Activated CD4-positive, alpha-beta memory T cell treated with anti-CD3 and anti-CD28 coated beads, Interleukin-2, amount 10 ng/mL, durations not matched to agents 7 days and 5 days (primary cell): ENCODE measurements at places on chromosomes 13 and 19. TPM values are rescaled to one million over a fixed set of nuclear protein-coding genes. Genes with fewer than 3 reads are reported as not detected.

GRCh38 chr19:29875931-29876330 lies 64.1 kb downstream of the CCNE1 start:
- no peak overlapping the region for H3K4me3 ChIP-seq
- H3K27me3 ChIP-seq: peaks cover 33% of the 10 kb centered on the region
- no peak for DNase-seq
- peaks cover 18% of the 10 kb centered on the region for H3K4me1 ChIP-seq
- no peak overlapping the region for H3K27ac ChIP-seq

DNA sequence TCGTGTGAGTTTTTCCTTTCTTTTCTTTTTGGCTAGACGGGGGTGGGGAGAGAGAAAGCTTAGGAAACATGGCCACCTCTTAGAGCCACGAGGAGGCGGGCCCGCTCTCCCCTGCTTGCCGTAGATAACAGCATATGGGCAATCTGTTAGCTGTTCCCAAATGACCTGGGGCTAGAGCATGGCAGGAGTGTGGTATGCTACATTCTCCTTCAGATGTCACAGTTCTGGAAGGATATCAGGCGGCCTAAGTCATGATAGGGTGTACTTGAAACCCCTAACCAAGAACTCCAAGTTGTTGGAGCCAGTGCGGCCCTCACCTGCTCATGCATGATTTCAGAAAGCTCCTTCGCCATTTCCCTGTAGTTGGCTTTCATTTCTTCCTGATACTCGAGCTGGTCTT lies 44.3 kb upstream of the SLC15A1 start:
- H3K27ac ChIP-seq: no peak overlapping the region
- no peaks in the 10 kb centered on the region for H3K27me3 ChIP-seq

GRCh38 chr13:56335775-56336174 lies 804.9 kb upstream of the PRR20A start:
- DNase-seq: no peak
- H3K4me3 ChIP-seq: no peak overlapping the region
- no peaks in the 10 kb centered on the region for H3K27me3 ChIP-seq
- no peaks in the 10 kb centered on the region for H3K4me1 ChIP-seq
- no peaks in the 10 kb centered on the region for H3K36me3 ChIP-seq
- H3K27ac ChIP-seq: no peak overlapping the region

- H3K4me3 ChIP-seq: no peak overlapping the region
- no peaks in the 10 kb centered on the region for H3K27me3 ChIP-seq
- H3K4me1 ChIP-seq: no peaks in the 10 kb centered on the region
- no peak overlapping the region for H3K27ac ChIP-seq
These were observed 496.8 kb downstream of the MYO16 start for GRCh38 chr13:109126178-109126577.

DNA sequence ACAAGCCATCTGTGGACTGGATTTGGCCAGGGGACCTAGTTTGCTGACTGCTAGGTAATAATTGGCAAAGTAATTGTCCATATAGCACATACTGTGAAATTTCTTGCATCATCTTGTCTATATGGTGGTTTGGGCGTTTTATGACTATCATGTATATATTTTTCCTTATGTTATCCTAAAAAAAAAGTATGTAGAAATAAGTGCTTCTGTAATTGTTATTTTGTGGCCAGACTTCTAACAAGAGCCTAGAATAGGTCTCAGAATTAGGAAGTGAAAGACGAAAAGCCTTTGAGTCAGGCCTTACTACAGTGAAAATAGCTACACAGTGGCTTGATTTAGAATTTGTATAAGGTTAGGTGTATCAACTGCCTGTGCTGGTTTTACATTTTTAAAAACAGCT lies 4.2 kb downstream of the FNDC3A start:
- H3K4me1 ChIP-seq: peaks cover 38% of the 10 kb centered on the region
- H3K4me3 ChIP-seq: no peak overlapping the region
- H3K36me3 ChIP-seq: peaks cover 27% of the 10 kb centered on the region
- no peak for DNase-seq

DNA sequence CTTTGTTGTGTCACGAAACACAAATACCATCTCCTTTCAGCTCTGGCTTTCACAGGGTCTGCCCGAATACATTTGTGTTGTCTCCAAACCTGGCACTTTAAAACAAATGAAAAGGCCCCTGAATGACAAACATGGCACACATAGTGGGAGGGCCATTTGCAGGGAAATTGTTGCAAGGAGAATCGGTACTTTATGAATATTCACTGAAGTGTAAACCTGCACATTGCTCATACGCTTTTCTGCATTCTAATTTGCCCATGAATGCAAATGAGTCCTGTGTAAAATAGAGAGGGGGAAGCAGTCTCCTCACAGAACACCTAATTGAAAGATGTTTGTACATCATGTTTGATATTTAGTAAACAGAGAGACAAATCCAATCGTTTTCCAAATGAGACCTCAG lies 82.7 kb upstream of the PCDH8 start:
- H3K4me3 ChIP-seq: no peak overlapping the region
- H3K27ac ChIP-seq: no peak overlapping the region
- H3K36me3 ChIP-seq: no peaks in the 10 kb centered on the region
- H3K4me1 ChIP-seq: no peaks in the 10 kb centered on the region
- no peak for DNase-seq

DNA sequence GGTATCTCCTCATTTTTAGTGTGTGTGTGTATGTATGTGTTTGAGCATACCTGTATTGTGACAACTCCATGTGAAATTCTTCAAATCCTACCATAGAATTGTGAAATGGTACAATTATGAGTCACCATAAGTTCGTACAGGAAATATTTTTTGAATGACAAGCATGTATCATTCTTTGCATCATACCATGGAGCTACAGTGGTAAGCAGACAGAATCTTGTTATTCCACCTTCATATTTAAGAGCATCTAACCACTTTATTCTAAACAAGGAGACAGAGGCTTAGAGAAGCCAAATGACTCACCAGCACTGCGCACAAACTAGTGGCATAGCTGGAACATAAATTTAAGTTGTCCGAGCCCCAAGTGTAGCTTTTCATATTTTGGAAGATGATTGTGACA lies 4.5 kb upstream of the EPSTI1 start:
- H3K4me3 ChIP-seq: no peak overlapping the region
- DNase-seq: no peak
- H3K27me3 ChIP-seq: no peaks in the 10 kb centered on the region
- H3K27ac ChIP-seq: peak overlapping the region; percentile 38
- peaks cover 7% of the 10 kb centered on the region for H3K36me3 ChIP-seq

ANGPTL8 gene
- not detected for total RNA-seq
